ENCODE measurements at places on chromosomes 11 and 22. TPM values are rescaled to one million over a fixed set of nuclear protein-coding genes. Genes with fewer than 3 reads are reported as not detected.

DNA sequence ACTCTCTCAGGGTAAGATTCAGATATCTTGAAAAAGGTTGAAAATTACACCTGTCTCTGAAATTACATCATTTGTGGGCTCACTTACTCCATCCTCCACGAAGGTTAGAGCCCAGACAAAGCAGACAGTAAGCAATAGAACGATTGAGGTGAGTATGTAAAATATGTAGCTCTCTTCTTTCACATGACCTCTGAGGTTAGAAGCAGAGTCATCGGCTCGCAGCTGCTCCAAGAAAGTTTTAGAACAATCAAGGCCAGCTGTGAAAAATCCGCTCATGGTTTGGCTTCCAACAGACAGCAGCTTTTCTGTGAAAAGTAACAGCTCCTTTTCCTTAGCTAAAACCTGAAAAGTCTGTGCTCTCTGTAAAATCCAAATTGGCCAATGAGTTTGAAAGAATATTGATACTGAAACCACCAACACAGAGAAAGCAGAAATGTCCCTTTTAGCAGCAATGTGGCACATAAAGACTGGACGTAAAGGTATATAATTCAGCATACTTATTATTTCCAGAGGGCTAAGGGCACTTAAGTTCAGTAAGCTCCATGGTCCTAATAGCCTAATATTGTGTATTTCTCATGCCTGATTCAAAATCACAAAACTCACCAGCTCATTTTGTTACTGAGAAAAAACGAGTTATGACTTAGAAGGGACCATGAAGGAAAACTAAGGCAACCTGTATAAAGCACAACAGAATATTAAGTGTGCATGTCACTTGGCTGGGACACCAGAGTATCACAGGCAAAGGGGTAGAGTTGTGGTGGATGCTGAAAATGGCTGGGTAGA, 78.2 kb downstream of the FAM76B start:
- DNase-seq, result no peak

GRCh38 chr11:113675003-113675561, 31.0 kb downstream of the TMPRSS5 start:
- no peak for DNase-seq

GRCh38 chr11:70569996-70570692, 171.8 kb downstream of the CTTN start:
- no peak for DNase-seq

Gene ANO5
- not detected for total RNA-seq

Gene LYVE1
- total RNA-seq, result not detected

DNA sequence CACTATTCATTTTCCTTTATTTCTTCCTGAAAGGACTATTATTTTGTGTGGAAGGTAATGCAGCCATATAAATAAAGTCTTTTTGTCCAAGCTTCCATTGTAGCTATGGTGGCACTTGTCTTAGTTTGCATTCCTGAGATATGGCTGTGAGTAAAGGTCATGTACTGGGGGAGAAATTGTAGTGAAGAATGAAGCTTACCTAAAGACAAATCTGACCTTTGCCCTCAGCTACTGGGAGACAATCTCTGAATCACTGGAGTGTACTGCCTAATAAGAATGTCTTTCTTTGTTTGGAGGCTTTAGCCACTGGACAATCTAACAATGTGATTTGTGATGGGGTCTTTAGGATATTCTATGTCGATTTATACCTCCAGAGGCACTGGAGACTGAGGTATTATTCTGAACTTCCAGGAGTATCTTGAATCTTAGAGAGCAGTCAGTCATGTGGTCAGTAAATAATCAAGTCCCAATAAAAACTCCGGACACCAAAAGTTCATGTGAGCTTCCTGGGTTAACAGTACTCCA, 39.7 kb upstream of the OR5AK2 start:
- DNase-seq, result no peak

Gene APOBEC3C
- 179 TPM for total RNA-seq

- peak; percentile 76 for DNase-seq
These were observed 10.1 kb downstream of the MCM5 start for GRCh38 chr22:35409783-35410662.

Gene CCDC157
- 1.8 TPM for total RNA-seq

DNA sequence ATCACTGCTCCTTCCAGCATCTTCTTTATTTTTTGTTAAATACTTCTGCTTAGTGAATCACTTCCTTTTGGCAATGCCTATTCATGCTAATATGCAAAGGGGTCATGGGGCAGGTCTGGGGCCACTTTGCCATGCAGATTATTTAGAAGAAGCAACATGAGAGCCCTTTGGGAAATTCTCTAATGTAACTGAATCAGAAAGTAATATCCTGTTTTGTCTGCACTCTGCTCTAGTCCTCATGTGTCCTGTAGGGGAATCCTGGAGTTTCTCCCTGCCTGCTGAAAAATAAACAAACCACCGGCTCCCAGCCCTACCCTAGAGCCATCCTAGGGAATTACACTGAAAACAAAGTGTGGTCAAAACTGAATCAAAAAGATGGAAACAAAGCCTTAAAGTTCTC, 176.5 kb upstream of the POU2AF2 start:
- DNase-seq, result no peak

DNA sequence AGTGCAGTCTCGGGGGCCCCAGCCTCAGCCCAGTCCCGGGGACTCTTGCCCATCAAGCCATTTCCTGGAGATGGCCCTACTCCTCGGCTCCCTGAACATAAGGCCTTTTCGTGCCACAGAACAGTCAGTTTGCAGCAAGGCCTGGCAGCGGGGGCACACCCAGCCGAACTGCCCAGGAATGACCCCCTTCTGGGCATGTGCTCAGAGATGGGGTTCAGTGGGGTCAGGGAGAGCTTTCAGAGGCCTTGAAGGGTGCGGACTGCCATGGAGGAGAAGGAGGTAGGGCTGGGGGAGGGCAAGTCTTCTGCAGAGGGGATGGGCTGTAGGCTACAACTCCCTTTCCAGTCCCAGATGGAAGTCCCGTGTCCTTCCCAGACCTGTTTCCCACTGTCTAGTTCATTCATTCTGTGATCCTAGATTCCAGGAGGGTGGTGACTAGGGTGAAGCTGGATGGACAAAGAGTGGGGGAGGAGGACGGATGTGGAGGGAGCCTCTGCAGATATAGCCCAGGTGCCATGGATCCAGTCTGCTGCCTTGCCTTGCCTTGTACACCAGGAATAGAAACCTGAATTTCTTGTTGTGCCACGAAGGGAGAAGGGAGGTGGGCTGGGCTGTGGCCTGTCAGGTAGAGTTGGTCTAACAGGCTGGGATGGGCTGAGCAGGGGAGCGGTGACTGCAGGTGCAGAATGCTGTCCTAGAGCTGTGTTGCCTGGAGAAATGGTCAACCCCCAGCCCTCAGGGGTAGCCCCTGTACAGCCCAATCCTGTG, 14.2 kb upstream of the OMP start:
- DNase-seq, result no peak

DNA sequence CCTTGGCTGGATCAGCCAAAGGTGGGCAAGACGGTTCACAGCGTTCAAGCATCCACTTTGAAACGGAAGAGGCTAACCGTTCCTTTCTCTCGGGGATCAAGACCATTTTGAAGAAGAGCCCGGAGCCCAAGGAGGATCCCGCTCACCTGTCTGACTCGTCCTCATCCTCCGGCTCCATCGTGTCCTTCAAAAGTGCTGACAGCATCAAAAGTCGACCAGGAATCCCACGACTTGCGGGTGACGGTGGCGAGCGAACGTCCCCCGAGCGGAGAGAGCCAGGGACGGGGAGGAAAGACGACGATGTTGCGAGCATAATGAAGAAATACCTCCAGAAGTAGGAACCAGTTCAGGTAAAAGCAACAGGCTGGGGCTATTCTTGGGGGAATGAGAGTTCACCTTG, 141.9 kb upstream of the SEZ6L start:
- DNase-seq, result no peak

Gene MUC6
- not detected for total RNA-seq

DNA sequence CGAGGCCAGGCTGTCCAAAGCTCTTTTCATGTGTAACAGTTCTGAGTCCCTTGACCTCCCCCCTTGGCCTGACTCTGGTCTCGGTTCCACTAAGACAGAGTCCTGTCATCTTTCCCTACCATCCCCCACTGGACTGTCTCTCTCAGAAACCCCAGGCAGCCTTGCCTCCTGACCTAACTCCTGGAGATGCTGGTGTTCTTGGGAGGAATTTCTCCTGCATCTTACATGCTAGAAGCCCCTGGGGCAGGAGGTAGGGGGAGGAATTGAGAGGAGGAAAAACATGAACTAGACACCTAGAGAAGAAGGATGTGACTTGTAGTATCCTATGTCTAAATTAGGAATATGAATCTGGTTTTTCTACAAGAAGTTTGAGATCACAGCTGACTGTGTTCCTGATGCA, 648 bp upstream of the IL18BP start:
- no peak for DNase-seq

- no peak for DNase-seq
These were observed 31.8 kb upstream of the FBLN1 start for GRCh38 chr22:45470871-45471270.

DNA sequence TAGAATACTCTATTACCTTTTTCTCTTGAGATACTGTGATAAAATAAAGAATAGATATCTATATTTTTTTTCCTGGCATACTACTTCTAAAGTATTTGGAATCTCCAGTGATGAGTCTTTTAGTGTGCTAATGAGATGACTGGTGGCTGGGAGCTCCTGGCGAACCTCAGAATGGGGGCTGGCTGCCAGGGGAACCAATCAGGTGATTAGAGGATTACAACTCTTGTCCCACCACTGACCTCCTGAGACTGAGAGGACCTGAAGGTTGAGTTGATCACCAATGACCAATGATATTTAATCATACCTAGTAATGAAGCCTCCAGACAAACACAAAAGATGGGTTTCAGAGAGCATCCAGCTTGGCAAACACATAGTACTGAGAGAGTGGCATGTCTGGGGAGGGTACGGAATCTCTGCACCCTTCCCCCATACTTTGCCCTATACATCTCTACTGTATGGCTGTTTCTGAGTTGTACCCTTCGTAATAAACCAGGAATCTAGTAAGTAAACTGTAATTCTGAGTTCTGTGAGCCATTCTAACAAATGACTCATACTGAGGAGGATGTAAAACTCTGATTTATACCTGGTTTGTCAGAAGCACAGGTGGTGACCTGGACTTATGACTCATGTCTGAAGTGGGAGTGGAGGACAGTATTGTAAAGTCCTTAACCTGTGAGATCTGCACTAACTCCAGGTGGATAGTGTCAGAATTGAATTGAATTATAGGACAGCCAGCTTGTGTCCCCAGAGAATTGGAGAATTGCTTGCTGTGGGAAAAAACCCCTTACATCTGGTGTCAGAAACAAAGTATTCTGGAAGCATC, 325.3 kb upstream of the LRRC4C start:
- no peak for DNase-seq

- no peak for DNase-seq
These were observed 24.7 kb downstream of the PLEKHA7 start for GRCh38 chr11:16989554-16989953.

Gene CD6
- total RNA-seq, result 12.0 TPM

DNA sequence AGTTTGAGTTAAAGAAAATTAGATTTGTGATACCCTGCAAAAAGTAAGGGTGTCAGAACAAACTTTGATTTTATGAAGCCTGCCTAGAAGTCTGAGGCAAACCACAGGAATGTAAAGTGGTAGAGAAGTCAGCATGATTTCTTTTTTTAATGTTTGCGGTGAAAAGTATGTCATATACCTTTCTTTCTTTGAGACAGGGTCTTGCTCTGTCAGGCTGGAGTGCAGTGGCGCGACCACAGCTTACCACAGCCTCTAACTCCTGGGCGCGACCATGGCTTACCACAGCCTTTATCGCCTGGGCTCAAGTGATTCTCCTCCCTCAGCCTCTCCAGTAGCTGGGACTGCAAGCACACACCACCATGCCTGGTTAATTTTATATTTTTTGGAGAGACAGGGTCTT, 4.7 kb downstream of the API5 start:
- DNase-seq, result no peak

- no peak for DNase-seq
These were observed 27.9 kb downstream of the MB start for GRCh38 chr22:35589071-35589755.

Gene OR2D3
- not detected for total RNA-seq

DNA sequence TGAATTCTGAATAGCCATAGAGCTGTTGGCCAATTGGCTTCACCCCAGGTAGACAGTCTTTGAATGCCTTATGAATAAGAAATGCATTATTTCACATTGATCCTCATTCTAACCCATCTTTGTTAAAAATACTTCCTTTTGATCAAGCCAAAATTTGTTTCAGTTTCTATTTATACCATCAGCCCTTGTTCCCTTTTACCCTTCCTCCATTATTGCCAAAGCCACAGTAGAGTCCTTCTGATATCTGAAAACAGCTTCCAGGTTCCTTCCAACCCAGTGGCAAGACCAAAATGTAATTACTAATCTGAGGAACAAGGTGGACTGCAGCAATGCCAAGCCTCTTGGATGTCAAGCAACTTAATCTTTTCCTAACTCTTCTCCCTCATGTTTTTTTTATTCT, 458.8 kb downstream of the BUD13 start:
- no peak for DNase-seq

Gene NELL1
- not detected for total RNA-seq

GRCh38 chr22:31346255-31346732, at the start of gene PATZ1:
Gene PATZ1, minus strand, starts transcription at chr22:31346346. Its CDS starts 744 bp downstream, at chr22:31345602.
- DNase-seq, result no peak

DNA sequence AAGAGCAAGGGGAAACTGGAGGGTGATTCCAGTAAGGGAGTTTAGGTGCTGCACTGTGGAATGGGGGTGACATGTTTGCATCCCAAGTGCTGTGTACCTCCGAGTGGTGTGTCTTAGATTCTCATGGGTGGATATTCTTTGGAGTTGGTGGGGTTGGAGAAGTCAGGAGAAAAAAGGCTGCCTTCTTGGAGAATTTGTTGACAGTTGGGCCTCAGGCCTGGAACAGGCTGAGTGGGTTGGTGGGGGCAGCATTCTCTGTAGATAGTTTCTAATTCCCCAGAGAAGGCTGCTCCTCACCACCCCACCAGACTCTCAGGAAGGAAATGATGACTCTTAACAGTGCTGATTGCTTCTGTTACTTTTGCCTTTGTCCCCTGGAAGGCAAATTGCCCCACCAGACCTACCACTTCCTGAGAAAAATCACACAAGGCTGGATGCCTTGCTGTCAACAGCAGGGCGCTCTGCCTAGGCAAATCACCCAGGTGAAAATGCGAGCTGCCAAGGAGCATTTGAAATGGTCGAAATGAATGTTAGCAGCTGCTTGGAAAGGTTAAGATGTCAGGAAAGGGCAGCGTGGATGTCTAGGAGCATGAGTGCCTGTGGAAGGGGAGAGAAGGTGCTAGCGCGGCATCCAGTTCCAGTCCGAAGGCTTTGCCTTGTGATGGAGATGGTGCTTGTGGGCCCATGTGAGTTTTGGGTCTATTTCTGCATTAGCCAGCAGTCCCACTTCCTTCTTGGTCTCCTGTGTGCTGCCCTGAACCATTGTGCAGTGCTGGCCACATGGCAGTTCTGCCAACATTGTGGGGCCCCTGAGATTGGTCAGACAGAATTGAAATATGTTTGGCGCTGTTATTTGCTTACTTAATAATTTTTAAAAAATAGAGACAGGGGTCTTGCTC, 29.7 kb upstream of the SORL1-AS1 start:
- peak; percentile 33 for DNase-seq

GRCh38 chr11:111598559-111598958, 3.7 kb upstream of the SIK2 start:
- no peak for DNase-seq

Gene FIBIN
- not detected for total RNA-seq

All from activated B cell treated with CpG ODN at 0.5 μM for 24 hours (primary cell).